Kidney epithelial cell (primary cell): ENCODE measurements at places on chromosomes 16 and 17. TPM values are rescaled to one million over a fixed set of nuclear protein-coding genes. Genes with fewer than 3 reads are reported as not detected.
A peak's percentile ranks its signal among the peaks of the same experiment; 100 is the strongest.

GRCh38 chr16:75931043-75931442 lies 204.8 kb upstream of the CPHXL start:
- DNase-seq = peak; percentile 9

DNA sequence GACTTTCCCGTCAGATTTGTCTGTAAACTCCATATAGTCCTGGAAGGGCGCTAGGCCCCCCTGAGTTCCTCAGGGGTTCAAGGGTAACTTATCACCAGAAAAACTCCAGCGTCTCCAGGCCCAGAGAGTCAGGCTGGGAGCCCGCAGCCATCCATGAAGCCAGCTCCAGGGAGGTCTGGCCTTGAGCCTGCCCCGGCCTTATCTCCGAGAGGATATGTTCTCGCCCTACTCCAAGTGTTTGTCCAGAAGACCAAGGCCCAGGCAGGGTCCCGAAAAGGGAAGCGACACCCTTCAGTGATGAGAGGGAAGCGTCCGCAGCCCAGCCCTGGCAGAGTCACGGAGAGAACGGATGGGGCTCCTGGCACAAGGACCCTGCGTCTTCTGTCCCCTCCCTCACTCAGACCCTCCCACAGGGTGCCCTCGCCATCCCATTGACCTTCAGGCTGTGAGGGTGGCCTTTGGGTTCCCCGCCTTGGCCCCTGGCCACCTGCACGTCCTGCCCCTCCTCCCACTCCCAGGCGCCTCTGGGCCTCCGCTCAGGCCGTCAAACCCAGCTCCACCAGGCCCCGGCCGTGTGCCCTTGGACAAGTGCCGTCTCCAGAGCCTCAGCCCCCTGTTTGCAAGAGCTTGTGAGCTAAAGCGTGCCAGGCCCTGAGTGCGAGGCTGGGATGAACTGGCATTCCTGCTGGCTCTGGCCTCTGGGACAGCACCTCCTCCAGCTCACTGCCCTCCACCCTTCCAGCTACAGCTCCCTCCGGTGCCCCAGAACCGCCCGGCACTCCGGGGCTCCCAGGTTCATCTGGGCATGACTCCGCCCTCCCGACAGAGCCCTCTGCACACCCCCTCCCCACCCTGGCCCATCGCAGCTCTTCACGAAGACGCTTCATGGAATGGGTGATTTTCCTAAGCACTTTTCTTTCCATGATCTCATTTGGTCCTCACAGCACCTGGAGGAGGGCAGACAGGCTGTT lies 83.4 kb downstream of the ZDHHC7 start:
- DNase-seq = no peak

The MRPS7 gene
- 57.8 and 69.4 TPM in 2 replicates for total RNA-seq

DNA sequence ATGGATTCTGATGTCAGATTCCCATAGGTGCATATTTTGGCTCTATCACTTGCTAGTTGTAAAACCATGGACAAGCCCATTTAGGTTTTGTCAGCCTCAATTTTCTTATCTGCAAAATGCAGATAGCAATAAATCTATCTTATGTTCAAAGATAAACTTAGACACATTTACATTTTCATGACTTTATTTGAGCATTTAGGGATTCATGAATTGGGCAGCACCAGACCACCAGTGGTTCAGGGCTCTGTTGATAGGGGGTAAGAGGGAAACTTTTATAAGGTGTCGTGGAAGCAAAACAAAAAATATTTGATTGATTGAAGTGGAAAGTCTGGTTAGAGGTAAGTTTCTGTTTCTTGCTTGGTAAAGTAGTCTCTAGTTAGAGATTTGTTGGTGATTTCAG lies 17.3 kb downstream of the ARHGAP44 start:
- DNase-seq = no peak

The CCL2 gene
- total RNA-seq = 14.3 and 25.8 TPM in 2 replicates

GRCh38 chr17:82384051-82384729 lies 12.6 kb downstream of the UTS2R start:
- no peak for DNase-seq

- DNase-seq = no peak
Measured at GRCh38 chr16:349211-349610, 3.3 kb downstream of the AXIN1 start.

DNA sequence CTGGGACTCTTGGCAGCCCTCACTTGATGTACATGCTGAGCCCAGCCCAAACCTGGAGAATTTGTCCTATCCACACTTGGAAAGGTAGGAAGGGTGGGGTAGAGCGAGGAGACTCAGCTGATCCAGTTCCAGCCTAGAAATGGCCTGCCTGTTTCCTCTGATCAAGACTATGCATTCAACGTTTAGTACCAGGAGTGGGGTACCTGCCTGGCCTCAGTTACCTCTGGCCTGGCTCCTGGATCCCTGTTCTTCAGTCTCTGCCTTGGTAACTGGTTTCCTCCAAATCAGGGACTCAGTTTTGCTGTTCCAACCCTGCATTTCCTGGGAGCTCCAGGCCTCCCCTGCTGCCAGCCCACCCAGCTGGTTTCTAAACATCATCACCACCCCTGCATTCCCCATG lies 233.5 kb downstream of the GSG1L start:
- no peak for DNase-seq

- no peak for DNase-seq
Measured at GRCh38 chr17:51120357-51120738, 320 bp downstream of the SPAG9 start.

The HS3ST3A1 gene
- total RNA-seq = 37.5 and 38.4 TPM in 2 replicates

GRCh38 chr17:45910667-45911066 lies 16.3 kb downstream of the MAPT start:
- no peak for DNase-seq

- no peak for DNase-seq
Measured at GRCh38 chr16:55642611-55643010, 13.2 kb upstream of the SLC6A2 start.

GRCh38 chr16:68242926-68243858 lies 2.0 kb upstream of the PLA2G15 start:
- DNase-seq = no peak

GRCh38 chr16:53744449-53744848 lies 40.5 kb downstream of the FTO start:
- no peak for DNase-seq

GRCh38 chr16:47037396-47037745 lies 63.9 kb upstream of the DNAJA2 start:
- no peak for DNase-seq

The FOXC2 gene
- total RNA-seq = 12.1 and 12.2 TPM in 2 replicates

DNA sequence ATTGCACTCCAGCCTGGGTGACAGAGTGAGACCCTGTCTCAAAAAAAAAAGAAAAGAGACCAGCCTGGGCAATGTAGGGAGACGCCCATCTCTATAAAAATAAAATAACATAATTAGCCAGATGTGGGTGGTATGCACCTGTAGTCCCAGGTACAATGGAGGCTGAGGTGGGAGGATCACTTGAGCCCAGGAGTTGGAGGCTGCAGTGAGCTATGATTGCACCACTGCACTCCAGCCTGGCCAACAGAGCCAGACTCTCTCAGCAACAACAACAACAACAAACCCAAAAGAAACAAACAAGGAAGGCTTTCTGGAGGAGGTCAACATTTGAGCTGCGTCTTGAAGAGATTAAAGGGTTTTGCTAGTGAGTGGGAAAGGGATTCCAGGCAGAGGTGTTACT lies 8.3 kb downstream of the EEF2K start:
- no peak for DNase-seq

The ZMYND15 gene
- 1.4 and 2.9 TPM in 2 replicates for total RNA-seq

DNA sequence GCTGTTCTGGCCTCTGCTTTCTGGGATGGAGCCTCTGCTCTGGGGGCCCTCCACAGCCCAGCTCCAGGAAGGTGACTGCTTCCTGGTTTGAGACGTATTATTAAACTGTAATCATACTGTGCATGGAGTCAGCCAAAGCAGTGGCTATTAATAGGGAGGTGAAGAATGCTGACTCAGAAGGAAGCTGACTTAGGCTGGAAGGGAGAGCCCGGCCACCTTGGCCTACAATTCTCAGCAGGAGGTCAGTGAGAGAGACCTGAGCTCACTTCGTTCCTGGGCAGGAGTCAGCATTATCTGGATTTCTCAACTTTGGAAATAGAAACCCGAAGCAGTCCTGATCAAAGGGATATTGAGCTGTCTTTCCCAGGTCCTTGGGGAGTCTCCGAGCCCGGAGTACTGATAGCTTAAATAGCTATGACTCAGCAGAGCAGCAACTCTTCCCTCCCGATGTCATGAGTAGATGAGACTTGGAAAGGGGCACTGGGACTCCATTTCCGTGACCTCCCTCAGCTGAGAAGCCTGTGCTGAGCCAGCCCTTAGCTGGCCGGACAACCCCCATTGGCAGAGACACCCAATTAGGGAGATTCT lies 91.8 kb downstream of the YPEL2 start:
- DNase-seq = peak; percentile 72

DNA sequence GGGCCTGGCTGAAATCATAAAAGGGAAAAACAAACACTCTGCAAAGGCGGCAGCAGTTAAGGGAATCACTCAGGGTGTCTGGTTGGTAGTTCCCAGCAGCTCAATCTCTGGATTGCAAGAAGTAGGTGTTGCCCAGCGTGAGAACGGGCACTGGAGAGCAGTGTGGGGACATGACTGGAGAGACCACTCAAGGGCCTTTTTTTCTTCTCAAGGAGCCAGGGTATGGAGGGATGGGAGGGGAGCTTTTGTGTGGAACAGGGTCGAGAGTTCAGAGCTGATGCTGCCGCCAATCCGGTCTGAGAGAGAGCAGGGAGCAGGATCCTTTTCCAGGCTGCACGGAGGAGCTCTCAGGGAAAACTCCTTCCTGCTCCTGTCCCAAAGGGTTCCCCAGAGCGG lies 15.2 kb downstream of the SCNN1B start:
- no peak for DNase-seq

GRCh38 chr16:85415196-85416090 lies 197.7 kb upstream of the GSE1 start:
- no peak for DNase-seq

The STH gene
- not detected in 2 replicates for total RNA-seq
